ENCODE measurements at places on chromosomes 5 and 9.

DNA sequence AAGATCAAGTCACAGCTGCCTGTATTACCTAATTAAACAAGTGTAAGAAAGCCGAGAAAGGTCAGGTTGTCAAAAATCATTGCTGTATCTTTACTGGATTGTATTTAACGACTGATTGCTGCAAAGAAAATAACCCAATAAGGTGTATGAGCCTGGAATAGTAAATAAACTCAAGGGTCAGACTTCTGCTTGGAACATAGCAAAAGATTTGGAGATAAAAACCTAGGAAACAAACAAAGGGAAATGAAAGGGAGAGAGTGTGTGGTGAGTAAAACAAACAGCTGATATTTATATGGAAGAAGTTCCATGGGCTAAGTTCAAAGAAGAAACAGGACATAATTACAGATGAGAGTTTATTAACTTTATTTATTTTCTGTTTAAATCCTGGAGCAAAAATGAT is 354.0 kb downstream of the TLR4 start:
- no peak for DNase-seq

- no peak for DNase-seq
Measured at GRCh38 chr9:109923471-109923760, 143.4 kb downstream of the PALM2AKAP2 start.

- DNase-seq: no peak
Measured at GRCh38 chr5:173451031-173451430, 122.8 kb upstream of the STC2 start.

DNA sequence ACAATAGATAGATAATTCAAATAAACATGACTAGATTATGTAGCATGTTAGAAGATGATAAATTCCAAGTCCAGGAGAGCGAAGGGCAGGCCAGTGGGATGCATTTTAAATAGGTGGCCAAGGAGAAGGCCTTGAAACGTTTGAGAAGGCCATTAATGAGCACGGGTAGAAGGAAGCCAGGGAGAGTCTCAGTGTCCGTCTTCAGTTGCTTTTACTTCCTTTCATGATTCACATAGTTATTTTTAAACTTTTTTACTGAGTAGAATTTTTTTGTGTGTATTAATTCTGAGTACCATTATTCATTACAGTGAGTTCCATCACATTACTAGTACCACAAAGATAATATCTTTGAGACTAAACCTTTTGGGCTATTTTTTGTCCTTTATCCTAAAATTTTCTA is 259.2 kb downstream of the ARRDC3 start:
- DNase-seq: no peak
